ENCODE measurements at places on chromosomes 5 and 9. TPM values are rescaled to one million over a fixed set of nuclear protein-coding genes. Genes with fewer than 3 reads are reported as not detected.

ZCCHC7 gene
- 13.0 TPM for total RNA-seq

STPG3 gene
- total RNA-seq: not detected

HMCN2 gene
- total RNA-seq: 0.04 TPM

DNAJC21 gene
- total RNA-seq: 36.6 TPM

NIPBL gene
- total RNA-seq: 14.3 TPM

GNA14 gene
- not detected for total RNA-seq

GFI1B gene
- not detected for total RNA-seq

SIT1 gene
- not detected for total RNA-seq

GPR21 gene
- total RNA-seq: not detected

CCDC69 gene
- 1.5 TPM for total RNA-seq

DMRT3 gene
- total RNA-seq: not detected

SIMC1 gene
- 13.8 TPM for total RNA-seq

DTWD2 gene
- 1.5 TPM for total RNA-seq

BTNL9 gene
- 0.88 TPM for total RNA-seq

KCNV2 gene
- total RNA-seq: not detected

ELAVL2 gene
- not detected for total RNA-seq

PDLIM4 gene
- 0.26 TPM for total RNA-seq

NKD2 gene
- total RNA-seq: 12.0 TPM

ERAP2 gene
- 1.2 TPM for total RNA-seq

CENPP gene
- 6.5 TPM for total RNA-seq

ARSI gene
- total RNA-seq: 42.9 TPM

RASEF gene
- 8.6 TPM for total RNA-seq

MZB1 gene
- total RNA-seq: not detected

RETREG1 gene
- total RNA-seq: 2.3 TPM

PCDHGA8 gene
- total RNA-seq: 0.02 TPM

MORN5 gene
- not detected for total RNA-seq

TAF11L13 gene
- not detected for total RNA-seq

TMEM252 gene
- not detected for total RNA-seq

RNF180 gene
- 0.31 TPM for total RNA-seq

SPRY4 gene
- 5.6 TPM for total RNA-seq

GFPT2 gene
- 51.8 TPM for total RNA-seq

MYOZ3 gene
- 0.05 TPM for total RNA-seq

PALM2AKAP2 gene
- total RNA-seq: 0.55 TPM

TUBB4B gene
- 818 TPM for total RNA-seq

CTXN3 gene
- not detected for total RNA-seq

LEAP2 gene
- total RNA-seq: 0.98 TPM

PCDHB2 gene
- 4.1 TPM for total RNA-seq

GABRA6 gene
- not detected for total RNA-seq

MUSK gene
- not detected for total RNA-seq

MYORG gene
- total RNA-seq: 4.2 TPM

Data from A549 treated with CpdA at 1 μM for 4 hours (cell line).